ENCODE measurements at places on chromosomes 7 and 10.

GRCh38 chr10:96665306-96665705 is 55.0 kb downstream of the PIK3AP1 start:
- no peak for DNase-seq

GRCh38 chr7:50982626-50983025 is 199.9 kb upstream of the GRB10 start:
- DNase-seq = no peak

GRCh38 chr7:135235841-135236240 is 2.2 kb downstream of the STRA8 start:
- DNase-seq = no peak

DNA sequence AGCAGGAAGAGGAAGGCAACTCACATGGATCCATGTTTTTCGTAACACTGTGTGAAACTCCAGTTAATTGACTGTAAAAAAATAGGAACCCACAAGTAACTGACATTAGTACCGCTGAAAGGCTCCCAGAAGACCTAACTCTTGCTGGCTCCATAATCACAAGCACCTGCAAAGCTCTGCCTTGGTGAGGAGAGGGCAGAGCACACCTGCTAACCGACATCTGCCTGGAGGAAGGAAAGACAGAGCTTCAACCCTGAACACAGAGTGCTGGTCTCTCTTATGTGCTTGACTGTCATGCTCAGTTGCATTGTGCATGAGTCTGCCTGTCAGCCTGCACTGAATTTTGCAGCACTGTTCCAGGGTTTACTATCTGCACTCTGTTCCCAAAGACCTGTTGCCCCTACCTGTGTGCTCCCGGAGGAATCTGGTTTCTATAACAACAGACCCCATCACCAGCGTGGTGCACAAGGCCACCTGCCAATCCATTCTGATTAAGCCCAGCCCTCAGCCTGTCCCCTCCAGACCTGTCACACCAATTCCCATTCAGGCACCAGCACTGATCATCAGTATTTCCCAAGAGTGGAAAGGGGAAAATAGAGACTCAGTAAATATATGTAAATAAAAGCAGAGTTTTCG is 63.1 kb upstream of the ANKRD1 start:
- DNase-seq = no peak

DNA sequence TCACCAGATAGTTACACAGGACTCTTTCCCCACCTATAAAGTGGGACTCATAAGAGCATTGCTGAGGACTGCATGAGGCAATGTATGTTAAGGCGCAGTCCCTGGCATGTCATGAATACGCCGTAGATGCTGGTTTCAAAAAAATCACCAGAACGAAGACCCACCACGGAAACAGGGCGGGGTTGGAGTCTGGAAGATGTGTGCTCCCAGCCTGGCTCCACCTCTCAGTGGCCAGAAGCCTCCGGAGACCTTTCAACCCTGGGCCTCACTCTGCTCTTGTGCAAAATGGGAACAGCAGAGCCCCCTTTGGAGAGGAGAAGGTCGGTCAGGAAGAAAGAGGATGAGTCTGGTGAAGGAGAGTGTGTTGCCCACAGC is 12.4 kb upstream of the ZMIZ1 start:
- no peak for DNase-seq

- DNase-seq = no peak
Observed at GRCh38 chr7:32364581-32364980, 125.6 kb downstream of the LSM5 start.

- DNase-seq = no peak
Observed at GRCh38 chr10:84428711-84429110, 100.3 kb downstream of the CCSER2 start.

DNA sequence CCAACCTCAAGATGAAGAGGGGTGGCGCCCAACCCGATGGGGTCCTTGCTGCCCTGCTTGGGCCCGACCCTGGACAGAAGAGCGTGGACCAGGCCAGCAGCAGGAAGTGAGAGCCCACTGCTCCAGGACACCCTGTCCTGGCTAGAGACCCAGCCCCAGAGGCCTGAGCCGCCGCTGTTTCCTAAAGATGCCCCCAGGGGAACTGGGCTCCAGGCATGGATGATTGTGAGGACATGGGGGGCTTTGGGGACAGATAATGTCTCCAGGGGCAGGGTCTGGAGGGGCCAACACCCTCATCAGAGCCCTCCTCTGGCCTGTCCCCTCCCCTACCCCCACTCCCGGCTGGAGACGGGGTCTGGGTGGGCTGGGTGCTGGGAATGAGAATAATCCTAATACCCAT is 71.7 kb downstream of the MYL10 start:
- DNase-seq = no peak

DNA sequence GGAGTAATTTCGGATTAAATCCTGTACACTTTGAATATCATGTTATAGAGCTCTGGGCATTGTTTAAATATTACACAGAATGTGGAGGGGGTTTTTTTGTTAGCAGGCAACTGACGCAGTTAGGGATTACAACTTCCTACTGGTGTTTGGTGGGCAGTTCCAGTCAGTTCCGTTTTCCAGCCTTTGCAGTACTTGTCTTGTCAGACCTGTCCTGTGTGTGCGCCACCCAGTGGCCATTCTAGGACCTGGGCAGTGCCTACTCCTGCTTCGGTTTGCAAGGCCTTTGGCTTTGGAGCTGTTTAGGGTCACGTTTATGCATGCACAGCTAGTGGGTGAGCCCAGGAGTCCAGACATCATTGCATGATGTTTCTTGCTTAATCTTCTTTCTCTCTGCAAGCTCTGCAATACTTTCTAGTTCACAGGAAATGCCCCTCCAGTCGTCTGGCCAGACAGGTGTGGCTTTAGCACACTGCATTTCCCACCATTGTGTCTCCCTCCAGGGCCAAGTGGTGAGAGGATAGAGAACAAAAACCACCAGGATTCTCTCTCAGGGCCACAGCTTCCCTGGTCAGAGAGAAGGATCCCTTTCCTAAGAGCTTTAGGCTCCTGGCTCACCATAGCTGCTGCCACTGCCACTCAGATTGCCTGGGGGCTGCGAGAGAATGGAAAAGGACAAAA is 96.5 kb upstream of the TARP start:
- DNase-seq = peak; percentile 61

DNA sequence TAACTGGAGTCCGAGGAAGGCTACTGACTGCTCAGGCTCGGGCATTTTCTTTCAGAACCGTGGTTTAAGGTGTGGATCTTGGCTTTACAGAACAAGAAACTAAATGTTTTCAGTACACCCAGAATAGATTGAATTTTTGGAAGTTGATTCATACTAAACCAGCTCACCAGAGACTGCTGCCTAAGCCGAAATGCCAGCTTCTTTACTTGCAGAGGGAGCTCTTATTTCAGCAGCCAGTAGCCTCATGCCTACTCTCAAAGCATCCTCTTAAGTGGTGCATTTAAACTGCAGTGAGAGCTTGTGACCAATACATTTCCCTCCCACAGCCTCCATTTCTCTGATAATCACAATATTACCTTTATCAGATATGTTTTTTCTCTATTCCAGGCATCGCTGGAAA is 615.1 kb downstream of the SUGCT start:
- no peak for DNase-seq

DNA sequence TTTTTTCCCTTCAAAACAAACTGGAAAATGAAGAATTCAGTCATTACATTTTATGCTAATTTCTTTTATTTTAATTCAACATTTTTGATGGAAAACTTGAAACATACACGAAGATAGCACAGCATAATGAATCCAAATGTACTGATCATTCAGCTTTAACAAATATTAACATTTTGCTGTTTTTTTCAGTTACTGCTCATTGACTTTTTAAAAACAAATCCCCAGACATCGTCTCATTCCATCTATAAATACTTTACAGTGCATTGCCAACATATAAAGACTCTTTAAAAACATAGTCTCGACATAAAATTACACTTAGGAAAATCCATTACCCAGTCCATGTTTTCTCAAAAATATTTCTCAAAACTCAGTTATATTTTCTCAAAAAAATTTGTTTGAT is 452.3 kb downstream of the GALNT17 start:
- no peak for DNase-seq

DNA sequence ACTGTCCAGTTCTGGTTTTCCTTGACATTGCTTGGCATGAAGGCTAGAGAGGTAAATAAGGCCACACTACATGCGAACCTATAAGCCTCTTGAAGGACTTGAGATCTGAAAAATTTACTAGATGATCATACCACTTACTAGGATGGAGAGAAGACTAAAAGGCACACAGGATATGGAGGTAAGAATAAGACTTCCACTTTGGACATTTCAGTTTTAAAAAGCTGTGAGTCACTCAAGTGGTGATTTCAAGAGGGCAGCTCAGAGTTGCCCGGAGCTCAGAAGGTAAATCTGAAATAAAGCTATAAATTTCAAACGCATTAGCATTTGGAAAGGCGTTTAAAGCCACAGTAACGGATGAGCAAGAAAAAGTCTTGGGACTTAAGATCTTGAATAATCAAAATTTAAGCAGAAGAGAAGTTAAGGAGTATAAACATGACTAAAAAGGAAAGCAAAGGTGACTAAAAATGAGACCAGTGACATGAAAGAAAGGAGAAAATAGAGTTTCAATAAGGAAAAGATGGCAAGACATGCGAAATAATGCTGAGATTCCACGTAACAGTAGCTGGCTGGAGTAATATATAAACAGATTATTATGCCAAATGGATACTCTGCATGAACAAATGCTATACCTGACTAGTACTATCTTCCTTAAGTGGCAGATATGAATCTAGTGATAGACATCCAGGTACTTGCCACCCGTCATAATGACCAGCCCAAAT is 68.3 kb downstream of the SNX13 start:
- DNase-seq = no peak

- no peak for DNase-seq
Observed at GRCh38 chr10:124693396-124693795, 50.8 kb downstream of the FAM53B start.

DNA sequence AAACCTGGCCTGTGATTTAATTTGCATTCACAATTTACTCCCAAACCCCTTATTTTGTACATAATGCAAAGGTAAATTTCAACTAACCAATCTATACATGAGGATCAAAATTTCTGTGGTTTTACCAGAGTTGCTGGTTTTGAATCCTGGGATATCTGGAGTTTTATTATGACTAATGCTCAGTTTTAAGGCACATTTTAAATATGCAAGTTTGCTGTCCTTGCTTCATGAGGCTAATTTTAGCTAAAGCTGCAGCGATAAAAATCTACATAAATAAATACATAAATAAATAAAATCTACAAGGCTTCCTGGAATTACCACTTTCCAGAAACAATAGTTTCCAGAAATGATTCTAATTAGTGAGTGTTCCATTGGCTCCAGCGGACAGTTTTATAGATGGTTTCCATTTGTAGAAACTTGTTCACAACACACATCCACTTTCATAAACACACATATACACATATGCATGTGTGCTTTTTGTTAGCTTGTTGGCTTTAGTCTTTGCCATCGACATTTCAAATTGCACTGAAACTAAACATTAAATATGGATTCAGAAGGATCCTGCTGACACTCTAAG is 339.5 kb upstream of the NRP1 start:
- no peak for DNase-seq

DNA sequence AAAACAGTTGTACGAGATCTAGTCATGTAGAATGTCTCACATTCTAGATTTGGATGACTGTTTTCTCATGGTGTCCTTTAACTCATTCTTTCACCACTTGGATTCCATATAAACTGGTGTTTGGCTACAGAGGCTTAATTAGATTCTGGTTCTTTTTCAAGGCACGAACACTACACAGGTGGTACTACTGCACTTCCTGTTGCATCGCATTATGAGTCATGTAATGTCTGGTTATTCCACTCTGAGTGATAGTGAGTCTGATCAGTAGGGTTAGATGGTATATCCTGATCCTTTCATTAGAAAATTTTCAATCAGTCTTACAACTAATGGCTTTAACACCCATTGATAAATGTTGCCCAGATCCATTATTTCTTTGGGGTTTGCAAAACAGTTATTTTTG is 11.2 kb upstream of the AKAP9 start:
- no peak for DNase-seq

DNA sequence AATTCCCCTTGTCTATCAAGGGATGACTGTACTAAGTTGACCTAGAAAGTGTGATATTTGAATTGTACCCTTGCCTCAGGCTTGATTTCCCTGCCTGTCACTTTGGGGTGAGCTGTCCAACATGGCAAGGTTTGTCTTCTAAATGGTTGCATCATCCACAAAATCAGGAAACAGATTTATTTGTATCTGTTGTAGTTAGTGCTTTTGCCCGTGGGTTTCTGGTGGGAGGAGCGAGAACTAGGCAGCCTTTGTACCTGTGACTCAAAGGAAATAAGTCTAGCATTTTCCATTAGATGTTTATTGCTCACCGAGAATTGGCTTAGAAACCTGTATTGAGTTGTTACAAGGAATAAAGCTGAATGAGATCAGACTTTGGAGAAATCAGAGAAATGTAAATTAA is 650.8 kb downstream of the LRMDA start:
- DNase-seq = no peak

GRCh38 chr7:155791836-155792235 is 20.4 kb downstream of the SHH start:
- DNase-seq = no peak

DNA sequence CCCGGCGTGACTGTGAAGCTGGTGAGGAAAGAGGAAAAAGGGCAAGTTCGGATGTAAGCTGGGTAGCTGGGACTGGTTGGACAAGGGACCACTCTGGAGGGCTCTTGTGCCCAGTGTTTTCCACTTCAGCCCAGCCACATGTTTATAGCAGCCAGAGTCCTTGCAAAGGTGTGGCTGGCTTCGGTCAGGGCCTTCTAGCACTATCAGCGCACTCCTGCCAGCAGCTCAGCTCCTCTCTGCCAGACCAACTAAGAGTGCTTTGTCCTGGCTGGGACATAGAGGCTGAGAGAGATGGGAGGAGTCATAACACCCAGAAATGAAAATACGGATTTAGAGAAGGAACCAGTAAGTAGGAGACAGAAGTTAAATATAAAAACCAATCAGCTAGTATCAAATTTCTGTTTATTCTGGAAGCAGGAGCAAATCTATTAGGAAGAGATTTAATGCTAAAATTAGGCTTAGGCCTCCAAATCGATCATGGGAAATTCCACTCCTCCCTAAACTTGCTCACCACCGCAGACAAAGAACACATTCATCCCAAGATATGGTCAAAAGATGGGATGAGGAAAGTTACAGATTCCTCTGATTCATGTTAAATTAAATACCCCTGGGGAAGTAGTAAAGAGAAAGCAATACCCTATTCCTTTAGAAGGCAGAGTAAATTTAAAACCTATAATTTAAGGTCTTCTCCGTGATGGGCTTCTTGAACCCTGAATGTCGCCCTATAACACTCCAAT is 135.0 kb downstream of the RALA start:
- no peak for DNase-seq

GRCh38 chr7:136023134-136023869 is 46.1 kb upstream of the MTPN start:
- DNase-seq = peak; percentile 87

GRCh38 chr10:92492748-92493240 is 81.1 kb downstream of the IDE start:
- no peak for DNase-seq

DNA sequence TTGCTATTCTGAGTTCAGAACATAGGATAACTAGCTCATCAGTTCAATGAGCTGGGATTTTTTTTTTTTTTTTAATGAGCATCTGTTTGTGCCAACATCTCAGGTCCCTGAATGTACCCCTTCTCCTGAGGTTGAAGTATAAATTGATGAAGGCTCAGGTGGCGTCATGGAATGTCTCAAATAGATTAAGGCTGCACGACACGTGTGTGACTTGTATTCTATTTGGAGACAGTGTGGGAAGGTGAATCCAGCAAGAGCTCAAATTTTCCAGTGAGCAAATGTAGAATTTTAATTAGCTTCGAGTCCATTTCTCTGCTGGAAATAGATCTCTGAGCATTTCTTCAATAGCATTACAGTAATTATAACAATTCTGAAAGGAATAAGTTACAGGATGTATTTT is 37.2 kb upstream of the JCAD start:
- no peak for DNase-seq

GRCh38 chr10:133185421-133185820 is 25.4 kb downstream of the KNDC1 start:
- no peak for DNase-seq

Measured in NCI-H774 (cell line).